ENCODE measurements at places on chromosomes 7 and 10.

DNA sequence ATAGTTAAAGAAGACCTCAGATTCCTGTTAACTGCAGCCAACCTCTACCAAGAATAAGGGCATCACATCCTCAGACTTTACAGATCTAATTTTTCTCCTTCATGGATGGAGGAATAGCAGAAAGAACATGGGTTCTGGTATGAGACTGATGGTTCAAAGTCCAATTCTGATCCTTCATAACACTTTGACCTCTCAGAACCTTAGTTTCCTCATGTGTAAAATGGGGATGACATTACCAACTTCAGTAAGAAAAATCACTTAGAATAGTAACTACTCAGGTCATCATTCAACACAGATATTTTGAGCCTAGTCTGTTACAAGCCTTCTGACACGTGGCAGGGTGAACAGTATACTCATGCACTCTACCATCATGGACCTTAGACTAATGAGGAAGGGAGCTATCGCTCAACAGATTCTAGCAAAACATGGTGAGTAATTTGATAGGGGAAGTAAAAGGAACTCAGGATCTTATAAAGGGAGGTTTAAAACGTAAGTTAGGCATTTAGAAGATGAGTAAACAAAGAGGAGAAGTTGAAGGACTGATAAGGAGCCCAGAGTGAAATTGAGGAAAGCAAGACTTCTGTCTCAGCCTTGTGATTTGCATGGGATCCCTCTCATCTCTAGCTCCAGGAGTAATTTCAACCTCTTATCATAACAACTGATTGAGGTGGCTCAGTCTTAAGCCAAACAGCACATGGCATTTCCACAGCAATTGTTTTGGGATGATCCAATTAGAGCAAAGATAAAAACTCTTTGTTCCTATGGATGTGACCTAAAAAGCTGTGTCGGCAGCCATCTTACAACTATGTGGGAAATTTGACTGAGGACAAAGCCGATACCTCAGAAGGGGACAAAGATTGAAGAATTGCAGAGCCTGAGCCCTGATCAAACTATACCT is 69.2 kb upstream of the TCF7L2 start:
- DNase-seq, result no peak

GRCh38 chr7:90595342-90595800 is 750 bp upstream of the CDK14 start:
- DNase-seq, result no peak

DNA sequence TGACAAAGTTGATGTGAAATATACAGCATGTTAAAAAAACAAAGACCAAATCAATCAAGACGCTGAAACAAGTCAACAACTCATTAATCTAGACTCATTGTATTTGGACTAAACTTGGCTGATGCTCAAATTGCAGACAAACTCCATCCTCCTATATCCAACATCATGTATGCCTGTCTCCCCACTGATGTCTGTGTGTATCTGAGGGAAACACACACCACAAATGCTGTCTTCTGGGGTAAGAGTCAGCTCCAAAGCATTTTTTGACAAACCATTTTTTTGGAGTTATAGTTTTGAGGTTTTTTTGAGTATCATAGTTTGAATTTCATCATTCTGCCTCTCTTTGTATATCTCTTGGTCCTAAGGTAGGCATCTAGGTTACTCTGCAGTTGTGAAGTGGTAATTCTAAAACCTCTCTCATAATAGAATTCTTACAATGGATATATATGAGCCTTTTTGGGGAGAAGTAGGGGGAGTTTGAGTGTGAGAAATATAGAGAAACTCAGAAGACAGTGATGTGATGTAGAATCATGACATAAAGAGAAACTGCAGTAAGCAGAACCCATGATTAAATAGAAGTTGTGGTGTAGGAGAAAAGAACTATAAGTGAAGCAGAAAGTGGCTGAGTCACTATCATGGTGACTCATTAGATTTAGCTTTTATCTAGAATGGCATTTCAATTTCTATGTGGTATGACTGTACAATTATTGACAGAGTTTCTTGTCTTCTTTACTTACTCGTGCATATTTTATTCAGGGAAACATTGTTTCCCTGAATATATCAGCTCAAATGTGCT is 1531.1 kb upstream of the LRRTM3 start:
- DNase-seq, result no peak

DNA sequence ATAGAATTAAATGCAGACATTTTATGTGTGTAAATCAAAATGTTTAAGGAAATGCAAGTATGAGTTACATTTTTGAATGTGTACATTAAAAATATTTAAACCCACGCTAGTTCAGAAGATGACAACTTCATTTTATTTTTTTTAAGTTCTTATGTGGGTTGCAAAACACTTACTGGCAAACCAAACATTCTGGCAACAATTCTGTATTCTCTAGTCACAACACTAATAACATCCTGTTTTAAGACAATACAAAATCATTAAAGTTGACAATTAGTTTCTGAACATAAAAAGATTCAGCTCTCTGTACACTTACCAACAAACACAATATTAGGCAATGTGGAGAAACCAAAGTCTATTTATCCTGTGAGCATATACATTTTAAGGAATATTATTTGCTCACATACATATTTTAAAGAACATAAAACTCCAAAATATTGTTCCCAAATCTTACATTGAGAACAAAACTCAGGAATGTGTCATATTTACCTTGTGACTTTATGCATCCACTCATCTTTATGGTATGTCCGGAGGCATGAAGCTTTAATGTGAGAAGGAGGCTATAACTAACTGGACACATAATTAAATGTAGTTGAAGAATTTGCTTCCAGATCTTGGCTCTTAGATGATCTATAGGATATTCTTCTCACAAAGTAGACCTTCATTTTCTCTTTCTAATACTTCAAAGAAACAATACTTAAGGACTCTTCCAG is 134.7 kb downstream of the DGKB start:
- no peak for DNase-seq

DNA sequence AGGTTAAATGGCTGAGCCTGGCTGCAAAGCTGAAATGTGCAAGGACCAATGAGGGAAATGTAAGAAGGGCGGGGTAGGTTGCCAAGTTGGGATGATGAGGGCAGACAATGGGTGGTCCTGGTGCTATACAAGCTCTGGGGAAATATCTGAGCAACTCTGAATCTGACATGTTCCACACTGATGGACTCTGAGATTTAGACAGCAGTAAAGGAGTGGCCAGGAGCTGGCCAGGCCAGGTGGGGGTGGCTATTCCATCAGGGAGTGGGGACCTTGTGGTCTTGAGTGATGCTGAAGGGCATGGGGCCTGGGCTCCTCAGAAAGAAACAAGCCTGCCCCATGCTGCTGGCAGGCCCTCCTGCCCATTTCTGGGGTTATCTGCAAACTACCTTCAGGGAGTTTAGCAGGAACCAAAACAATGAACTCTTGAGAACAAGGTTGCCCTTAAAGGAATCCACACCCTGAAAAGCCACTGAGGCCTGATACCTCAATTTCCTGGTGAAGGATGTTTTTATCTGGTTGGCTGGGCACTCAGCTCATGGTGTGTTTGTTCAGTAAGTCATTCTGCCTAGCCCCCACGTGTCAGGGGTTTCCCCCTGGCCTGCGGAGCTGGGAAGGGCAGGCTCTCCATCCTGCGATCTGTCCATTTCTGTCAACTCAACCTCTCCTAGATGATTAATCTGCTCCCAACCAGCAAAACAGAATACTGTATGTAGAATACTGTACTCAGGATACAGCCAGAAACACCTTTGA is 143.3 kb upstream of the TNS3 start:
- no peak for DNase-seq

DNA sequence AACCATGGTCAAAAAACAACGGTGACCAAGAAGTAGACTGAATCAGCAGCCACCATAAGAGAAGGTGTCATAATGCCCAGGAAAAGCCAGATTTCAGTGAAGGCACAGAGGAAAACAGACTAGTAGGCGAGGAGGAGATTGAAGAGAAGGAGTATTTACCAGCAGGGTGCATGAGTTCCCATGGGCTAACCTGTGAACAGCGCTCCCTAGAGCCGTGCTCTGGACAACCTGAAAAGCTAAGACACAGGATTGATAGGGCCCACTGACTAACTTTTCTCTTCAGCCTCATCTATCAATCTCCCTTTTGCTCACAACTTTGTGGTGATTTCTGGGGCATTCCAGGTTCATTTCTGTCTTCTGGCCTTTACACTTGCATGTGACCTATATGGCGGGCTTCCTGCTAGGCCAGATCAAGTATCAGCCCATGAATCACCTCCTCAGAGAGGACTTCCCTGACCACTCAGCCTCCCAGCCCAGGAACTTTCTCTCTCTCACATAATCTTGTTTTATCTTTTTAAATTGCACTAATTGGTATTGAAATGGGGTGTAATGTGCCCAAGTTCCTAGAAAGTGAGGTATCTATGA is 12.8 kb downstream of the ANKRD22 start:
- DNase-seq, result no peak

- DNase-seq, result no peak
These were observed 103.0 kb downstream of the JAZF1 start for GRCh38 chr7:28077616-28078015.

DNA sequence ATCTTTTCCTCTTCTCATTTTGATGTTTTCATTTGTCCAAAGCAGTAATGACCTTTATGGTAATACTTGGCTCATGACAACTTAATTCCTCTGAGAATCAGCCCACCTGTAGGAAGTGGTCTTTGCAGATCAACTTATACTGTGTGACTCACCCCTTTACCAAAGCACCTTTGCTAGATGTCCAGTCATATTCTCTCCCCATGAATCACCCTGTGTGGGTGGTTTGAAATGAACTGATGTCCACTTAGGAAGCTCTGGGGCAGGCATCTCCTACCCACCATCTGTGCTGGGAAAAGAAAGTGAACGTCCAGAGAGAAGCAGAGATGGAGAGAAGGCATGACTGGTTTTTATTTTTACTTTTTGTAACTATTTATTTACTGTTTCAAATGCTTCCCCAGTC is 410.3 kb downstream of the KIF20B start:
- no peak for DNase-seq

GRCh38 chr7:151142686-151143040 is 24.8 kb downstream of the GBX1 start:
- no peak for DNase-seq

GRCh38 chr10:19120381-19120908 is 71.8 kb downstream of the MALRD1 start:
- no peak for DNase-seq

All from central memory CD4-positive, alpha-beta T cell (primary cell).